ENCODE measurements at places on chromosomes 1 and 21.

GRCh38 chr1:67407498-67407897 is 22.7 kb downstream of the SERBP1 start:
- DNase-seq = peak; percentile 65

- no peak for DNase-seq
These were observed 238.5 kb downstream of the TTLL7 start for GRCh38 chr1:83760226-83761021.

DNA sequence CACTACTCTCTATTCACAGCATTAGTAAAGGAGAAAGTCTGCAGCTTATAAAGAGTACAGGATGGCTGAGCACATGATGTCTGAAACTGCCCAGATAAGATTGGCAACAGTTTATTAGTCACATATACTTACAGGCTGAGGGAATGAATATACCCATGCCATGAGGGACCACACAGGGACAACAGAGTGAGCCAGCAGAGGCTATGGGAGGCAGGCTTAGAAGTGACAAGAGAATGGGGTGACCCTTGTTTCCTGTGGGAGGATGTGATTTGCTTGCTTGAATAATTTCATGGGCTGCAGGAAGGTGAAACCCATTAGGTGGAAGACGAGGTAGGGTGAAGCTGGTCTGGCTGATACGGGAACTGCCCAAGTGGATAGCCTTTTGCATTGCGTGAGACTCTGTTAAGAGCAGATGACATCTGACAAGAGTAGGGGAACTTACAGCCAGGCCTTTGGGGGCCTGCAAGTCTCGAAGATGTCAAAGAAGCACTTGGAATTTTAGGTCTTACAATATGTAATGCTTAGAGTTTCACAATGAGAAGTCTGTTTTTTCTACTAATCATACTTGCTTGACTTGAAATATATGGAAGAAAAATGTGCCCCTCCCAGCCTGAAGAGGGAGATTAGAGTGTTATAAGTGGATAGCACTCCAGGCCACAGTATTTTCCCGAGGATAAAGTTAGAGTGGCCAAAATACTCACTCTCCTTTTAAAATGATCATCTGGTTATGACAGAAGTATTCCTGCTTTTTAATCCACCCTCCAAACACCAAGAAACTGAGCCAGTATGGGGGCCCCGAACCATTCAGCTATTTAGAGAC is 34.6 kb upstream of the TNFSF4 start:
- peak; percentile 22 for DNase-seq

DNA sequence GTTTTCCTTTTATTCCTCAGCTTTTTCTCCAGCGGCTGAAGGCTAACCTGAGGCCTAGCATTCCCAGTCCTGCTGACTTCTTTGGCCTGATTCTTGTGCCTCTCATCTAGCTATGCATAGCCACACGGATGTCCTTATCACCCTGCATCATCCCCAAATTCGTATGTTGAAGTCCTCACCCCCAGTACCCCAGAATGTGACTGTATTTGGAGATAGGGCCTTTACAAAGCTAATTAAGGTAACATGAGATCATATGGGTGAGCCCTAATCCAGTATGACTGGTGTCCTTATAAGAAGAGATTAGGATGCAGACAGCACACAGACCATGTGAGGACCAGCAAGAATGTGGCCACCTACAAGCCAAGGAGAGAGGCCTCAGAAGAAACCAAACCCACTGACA is 44.6 kb downstream of the CDCP2 start:
- DNase-seq = no peak

DNA sequence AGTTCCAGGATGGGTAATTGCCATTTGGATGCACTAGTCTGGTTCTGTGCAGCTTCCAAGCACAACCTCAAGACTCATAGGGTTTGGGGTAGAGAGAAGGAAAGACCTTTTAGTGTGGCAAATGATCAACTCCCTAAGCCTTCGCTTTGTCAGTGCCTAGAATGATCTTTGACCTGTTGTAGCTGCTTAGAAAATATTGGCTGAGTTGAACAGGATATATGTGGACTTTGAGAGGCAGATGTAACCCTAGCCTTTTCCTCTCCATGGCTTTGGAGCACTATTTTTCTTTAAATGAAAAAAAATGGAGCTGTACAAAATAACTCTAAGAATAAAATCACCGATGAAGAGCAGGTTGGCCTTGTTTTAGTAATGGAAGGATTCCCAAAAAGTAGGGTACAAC is 41.7 kb downstream of the HLX start:
- no peak for DNase-seq

DNA sequence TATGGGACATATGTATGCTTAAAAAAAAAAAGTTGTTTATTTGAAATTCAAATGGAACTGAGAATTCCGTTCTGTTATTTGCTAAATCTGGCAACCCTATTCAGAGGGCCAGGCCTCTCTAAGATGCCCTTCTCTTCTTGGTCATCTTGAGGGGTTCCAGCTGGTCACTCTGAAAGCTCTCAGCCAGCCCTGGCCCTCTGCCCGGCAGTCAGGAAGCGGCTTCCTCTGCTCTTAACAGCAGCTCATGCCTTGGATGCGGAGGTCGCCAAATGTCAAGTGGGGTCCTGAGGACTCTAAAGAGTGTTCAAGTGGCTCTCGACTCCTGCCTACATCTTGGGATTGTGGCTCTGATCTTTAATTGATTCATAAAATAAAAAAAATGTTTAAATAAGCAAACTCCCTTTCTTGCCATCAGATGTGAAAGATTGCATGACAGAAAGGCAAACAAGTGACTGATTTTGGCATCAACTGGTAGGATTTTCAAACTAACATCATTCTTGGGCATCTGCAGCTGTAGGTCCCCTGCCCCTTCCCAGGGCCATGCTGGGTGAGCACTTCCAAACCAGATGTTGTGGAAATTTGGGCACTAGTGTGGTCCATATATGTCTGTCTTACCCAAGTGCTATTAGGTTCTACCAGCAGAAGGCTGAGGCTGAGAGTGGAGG is 130.8 kb downstream of the PRDM2 start:
- no peak for DNase-seq

DNA sequence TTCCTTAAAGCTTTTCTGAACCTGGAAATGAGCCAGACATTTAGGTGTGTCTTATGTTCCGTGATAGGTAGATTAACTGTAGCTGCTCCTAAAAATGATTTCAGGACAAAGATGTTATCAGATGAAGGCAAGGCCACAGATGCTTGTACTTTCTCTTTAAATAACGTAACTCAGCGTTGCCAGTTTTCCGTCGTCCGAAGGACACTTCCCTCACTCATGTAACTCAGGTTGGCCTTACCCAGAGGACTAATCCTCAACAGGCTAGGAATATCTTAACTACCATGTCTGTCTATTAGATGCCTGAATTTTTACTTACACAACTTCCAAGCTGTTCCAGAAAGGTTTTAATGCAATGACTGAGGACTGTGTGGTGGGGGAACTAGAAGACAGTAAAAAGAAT is 35.4 kb upstream of the FAM89A start:
- DNase-seq = no peak

DNA sequence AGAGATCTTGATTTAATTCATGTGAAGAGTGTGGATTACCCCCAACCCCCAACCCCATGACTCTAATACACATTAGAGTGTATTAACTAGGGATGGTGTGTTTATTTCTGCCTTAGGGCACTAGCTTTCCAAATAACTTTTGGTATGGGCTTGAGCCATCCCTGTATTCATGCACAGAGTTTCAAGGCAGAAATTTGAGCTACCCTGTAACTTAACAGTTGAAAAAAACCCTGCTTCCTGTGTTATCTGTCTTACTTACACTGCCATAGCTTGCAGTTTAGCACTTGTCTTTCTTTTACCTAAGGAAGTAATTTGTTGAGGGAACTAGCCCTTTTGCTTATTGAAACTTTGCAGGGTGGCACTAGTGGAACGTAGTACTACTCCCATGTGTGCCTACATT is 6.3 kb downstream of the SRSF11 start:
- DNase-seq = no peak

DNA sequence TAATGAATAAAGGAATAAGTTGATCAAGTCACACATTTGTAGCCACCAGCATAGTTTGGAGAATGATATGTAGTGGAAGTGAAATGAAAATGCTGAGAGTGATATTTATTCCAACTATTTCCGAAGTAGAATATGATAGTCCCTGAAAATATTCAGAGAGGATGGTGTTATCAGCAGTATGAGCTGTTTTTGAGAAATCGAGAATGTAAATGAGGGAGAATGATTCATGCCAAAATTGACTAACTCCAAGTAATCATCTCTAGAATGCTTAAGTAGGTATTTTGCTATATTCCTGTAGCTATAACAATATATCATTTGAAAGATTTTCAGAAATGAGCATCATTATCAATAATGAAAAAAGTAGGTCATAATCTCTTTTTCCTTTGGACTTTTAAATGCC is 178.9 kb downstream of the PDE4B start:
- peak; percentile 71 for DNase-seq

GRCh38 chr1:145720556-145720877 is 1.2 kb downstream of the CD160 start:
- peak; percentile 57 for DNase-seq

- DNase-seq = no peak
These were observed 49.3 kb upstream of the AJAP1 start for GRCh38 chr1:4605158-4605557.

- DNase-seq = peak; percentile 100
These were observed 9.9 kb upstream of the MAPKAPK2 start for GRCh38 chr1:206674745-206675175.

DNA sequence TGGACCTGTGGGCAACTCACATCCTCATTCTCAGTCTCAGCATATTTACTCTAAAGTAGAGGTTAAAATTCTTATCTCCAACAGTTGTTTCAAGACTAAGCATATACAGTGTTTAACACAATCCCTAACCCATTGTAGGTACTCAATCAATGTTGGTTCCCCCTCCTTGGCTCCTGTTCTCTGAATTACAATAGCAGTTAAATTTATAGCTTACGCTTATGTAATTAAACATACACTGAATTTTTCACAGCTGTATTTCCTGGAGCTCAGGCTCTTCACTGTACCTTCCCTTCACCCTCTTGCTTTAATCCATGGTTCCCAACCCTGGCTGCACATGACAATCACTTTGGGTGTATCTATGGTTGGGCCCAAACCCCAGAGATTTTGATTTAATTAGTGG is 89.4 kb downstream of the LPAR3 start:
- no peak for DNase-seq

DNA sequence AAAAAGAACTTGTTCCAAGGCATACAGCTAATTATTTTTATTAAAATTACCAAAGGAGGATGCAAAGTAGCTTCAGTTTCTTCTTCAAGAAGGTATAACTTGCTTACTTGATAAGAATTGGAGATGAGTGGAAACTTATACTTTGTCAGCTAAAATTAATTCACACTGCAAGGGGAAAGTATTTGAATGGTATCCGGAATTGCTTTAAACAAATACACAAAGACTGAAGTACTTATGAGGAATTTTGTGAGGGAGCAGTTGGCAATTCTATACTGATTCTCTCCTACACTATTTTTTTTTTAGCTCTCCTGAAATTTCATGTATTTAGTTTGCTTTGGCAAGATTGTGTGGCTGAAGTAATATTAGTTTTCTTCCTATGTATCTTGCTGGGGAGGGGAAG is 39.2 kb upstream of the GRIK1 start:
- DNase-seq = no peak

DNA sequence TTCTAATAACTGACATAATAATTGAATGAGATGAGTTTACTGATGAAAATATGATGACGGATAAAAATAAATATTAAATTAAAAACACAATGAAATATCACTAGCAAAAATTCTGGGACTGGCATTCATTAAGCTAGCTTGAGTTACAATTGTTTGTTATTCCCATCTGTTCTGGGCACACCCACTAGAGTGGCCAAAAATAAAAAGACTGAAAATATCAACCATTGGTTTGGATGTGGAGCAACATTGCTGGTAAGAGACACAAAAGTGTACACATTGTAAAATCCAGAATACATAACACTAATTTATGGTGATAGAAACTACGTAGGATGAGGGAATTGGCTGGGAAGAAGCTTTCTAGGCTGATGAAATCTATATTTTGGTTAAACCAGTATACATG is 9.6 kb upstream of the NEK7 start:
- no peak for DNase-seq

DNA sequence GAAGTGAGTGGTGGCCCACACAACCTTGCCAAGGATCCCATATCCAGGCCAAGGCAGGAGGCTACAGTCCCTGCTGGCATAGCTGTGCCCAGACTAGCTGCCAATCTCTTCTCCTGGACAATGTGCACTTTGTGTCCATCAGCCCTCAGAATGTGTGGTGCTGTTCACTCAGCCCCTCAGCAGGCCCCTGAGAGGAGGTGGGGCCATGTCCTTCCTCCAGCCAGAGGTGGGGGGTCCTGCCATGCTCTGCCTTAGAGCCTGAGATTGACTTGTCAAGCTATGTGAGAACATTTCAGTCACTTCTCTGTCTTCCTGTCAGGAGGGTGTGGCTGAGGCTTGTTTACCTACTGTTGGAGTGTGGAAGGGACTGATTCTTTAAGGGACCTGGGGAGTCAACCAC is 1.4 kb downstream of the NCF2 start:
- DNase-seq = no peak

DNA sequence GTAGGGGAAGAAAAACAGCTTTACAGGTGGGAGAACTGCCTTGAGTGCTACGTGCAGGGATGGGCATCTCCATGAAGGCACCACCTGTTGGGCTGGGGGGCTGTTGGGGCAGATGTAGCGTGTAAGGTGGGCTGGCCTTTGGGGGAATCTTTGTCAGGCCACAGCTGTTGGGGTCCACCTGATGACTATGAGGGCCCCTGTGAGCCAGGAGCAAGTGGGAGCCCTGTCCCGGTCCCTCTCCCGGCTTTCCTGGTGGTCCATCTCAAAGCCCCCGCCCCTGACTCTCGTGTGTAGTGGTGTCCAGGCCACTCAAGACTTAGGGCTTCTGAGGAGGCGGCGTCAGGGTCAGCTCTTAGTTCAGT is 13.5 kb downstream of the SLC37A1 start:
- DNase-seq = no peak

DNA sequence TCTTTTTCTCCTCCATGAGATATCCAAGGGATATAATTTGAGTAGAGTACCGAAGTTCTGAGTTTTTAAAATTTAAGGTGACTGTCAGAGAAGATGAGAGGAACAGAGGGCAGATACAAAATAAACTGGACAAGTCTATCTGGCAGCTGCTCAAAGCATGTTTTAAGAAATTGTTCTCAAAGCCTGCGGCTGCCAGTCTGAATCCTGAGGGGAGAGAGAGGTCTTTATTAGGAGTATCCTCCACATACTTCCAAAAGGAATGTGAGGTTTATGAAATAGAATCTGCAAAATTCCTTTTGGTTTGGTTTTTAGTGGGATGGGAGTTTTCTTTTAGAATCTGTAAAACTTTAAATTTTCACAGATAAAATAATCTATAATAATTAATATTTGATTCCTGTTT is 41.3 kb downstream of the TTC13 start:
- peak; percentile 22 for DNase-seq

- DNase-seq = no peak
These were observed 131.1 kb downstream of the KIAA0319L start for GRCh38 chr1:35426097-35426586.

DNA sequence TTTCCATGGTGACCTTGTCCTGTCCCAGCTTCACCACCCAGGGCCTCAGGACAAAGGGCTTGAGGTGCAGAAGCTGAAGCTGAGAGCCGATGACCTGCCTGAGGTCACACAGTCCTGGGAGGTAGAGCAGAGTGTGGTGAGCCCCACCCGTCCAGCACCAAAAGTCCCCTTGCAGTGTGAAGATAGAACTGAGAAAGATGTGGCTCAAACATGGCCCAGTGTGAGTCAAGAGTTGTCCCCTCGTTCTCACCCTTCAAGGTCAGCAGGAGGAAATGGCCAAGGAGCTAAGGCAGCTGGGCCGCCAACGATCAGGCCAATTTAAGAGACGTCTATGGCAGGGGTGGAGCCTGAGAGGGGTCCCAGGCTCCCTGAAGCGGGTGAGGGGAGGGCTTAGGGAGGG is 157.5 kb upstream of the KLHDC7A start:
- DNase-seq = no peak
